ENCODE measurements at places on chromosomes 1 and 21. TPM values are rescaled to one million over a fixed set of nuclear protein-coding genes. Genes with fewer than 3 reads are reported as not detected.

- DNase-seq = no peak
Observed at GRCh38 chr1:115255154-115255553, 82.9 kb downstream of the NGF start.

- no peak for DNase-seq
Observed at GRCh38 chr1:60535713-60536112, 462.1 kb upstream of the C1orf87 start.

GRCh38 chr1:85116856-85117255 is 68.6 kb upstream of the MCOLN3 start:
- no peak for DNase-seq

DNA sequence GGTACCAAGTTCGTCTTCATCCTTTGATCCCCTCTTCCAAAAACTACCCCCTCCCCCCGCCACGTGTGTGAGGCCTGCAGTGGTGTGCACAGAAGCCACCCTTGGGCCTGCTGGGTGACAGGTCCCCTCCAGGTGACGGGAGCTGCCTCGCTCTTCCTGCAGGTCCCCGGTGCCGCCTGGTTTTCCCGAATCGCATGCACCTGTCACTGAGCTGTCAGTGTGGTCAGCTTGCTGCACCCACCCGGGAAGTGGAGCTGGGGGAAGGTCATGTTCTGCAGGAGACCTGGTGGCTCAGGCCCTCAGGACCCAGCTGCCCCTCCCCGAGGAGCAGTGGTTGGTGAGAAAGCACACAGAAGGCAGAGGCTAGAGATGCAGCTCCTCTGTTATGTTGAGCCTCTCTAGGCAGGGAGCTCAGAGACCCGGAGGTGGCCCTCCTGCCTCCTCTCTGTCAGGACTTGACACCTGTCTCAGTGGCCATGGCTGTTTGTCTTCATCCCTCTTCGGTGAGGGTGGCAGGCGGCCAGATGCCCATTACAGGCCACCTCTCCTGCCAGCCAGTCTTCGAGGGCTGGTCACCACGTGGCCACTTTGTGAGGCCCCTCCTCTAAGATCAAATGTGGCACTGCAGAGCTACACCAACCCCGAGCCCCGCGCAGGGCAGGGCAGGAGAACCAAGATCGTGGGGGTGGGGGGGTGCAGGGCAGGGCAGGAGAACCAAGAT is 60.9 kb downstream of the SKI start:
- no peak for DNase-seq

DNA sequence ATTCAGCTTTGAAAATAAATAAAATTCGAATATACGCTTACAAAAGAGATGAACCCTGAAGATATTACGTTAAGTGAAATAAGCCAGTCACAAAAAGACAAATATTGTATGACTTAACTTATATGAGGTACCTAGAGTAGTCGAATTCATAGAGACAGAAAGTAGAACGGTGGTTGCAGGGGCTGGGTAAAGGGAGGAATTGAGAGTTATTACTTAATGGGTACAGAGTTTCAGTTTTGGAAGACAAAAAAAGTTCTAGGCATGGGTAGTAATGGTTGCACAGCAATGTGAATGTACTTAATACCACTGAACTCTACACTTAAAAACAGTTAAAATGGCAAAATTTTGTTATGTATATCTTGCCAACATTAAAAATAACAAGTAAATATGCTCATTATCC is 48.6 kb upstream of the ZNHIT6 start:
- no peak for DNase-seq

DNA sequence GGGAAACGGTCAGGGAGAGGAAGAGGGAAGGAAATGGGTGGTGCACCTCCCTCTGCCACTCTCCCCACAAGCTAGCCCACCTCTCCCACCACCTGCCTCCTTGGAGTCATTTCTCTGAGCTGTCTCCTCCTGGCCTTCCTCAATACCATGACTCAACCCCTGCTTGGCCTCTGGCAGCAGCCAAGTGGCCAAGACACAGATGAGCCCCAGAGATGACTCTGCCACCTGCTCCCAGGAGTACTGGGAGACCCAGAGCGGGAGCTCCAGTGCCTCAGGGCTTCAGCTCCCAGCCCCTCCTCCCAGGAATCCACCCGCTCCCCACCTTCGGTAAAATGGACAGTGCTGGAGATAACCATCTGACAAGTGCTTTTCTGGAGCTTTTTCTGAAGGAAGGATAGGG is 2.6 kb downstream of the S100A16 start:
- no peak for DNase-seq

GRCh38 chr1:78716186-78716585 is 66.6 kb downstream of the IFI44 start:
- DNase-seq = no peak

- no peak for DNase-seq
Observed at GRCh38 chr1:94345148-94345721, 73.0 kb upstream of the ABCD3 start.

DNA sequence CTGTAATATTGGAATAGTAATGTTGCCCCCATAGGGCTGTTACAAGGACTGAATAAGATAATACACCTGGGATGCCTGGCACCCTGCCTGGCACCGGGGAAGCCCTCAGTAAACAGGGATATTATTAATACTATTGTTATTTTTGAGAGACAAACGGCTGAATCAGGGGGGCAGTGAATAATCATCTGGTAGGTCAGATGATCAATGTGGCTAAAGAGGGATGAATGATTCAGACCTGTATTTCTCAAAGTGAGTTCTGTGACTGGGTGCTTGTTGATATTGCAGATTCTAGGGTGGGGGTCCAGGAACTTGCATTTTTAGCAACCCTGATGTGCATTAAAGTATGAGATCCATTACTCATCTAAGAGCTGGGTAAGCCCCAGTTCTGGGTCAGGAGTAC is 46.2 kb upstream of the BCL10 start:
- no peak for DNase-seq

DNA sequence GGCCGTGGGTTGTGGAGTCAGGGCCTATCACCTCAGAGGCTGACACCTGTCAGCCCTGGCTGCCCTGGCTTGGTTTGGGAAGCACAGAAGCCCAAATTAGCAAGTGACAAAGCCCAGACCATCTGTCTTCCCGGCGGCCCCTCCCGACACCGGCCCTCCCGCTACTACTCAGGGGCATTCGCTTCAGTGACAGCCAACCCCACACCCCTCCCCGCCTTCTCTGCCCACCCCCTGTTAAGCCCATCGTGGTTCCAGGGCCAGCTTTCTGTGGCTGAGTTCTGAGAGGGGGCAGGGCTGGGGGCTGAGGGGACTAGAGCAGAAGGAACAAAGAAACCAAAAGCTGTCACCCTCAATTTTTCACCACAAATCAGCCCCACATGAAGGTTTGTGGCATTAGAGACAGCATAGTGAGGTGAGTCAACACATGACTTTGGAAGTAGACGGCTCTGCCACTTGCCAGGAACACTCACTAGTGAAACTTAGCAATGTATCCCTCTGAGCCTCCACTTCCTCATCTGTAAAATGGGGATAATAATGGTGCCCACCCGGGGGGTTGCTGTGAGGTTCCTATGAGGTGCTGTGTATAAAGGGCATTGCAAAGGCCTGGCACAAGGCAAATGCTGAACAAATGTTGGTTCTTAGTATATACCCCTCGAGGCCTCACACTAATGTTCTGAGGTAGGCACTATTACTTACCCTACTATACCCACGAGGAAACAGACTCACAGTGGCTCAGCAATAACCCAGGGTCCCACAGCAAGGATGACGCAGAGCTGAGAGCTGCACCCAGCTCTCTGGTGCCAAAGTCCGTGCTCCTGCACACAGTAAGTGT is 5.2 kb upstream of the TNNI1 start:
- DNase-seq = no peak

GRCh38 chr1:64839732-64840405 is 95.0 kb downstream of the RAVER2 start:
- DNase-seq = no peak

- DNase-seq = no peak
Observed at GRCh38 chr1:84225646-84226045, 75.9 kb upstream of the SAMD13 start.

- DNase-seq = no peak
Observed at GRCh38 chr21:44667612-44668011, 885 bp upstream of the KRTAP12-2 start.

DNA sequence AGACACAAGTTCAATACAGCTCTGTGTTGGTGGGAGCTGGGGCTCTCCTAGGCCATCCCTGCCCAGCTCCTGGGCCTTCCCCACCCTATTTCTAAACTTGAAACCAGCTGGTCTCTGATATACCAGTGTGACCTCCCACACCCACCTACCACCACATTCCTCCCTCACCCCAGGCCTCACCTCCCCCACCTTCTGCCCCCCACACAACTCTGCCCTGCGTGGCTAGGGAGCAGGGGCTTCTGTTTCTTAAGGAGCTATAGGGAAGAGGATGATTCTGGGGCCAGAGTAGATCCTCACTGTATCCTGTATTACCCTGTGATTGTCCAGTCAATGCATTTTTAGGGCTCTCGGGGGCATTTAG is 16.5 kb downstream of the NES start:
- DNase-seq = no peak

DNA sequence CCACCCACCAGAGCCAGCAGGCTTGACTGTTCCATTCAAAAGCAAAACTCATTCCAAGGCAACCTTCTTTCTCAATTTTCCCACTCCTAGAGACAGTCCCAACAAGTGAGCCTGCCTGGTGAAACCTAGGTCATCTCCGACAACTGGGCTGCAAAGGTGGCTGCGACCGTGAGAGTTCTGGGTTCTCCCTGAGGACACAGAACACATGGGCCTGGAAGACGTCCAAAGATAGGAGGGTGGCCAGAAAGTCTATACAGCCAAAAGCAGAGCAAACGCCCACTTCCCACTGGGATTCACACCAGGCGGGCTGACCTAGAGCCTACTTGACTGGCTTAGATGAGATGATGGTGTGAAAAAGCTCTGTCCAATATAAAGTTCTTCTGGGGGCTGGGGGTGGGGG is 90.2 kb upstream of the GRIK3 start:
- no peak for DNase-seq

Gene ORC1
- total RNA-seq = 0.29 TPM

Gene LAMC1
- 95.2 TPM for total RNA-seq

Gene KLHDC7A
- 0.08 TPM for total RNA-seq

Gene KIRREL1
- total RNA-seq = 14.7 TPM

Gene TDRD5
- total RNA-seq = not detected

Gene USH2A
- total RNA-seq = 4.3 TPM

Gene BEST4
- 0.26 TPM for total RNA-seq

Gene SLC25A33
- total RNA-seq = 11.4 TPM

Gene IQCC
- 1.5 TPM for total RNA-seq

Gene HMGCS2
- total RNA-seq = 50.8 TPM

Gene SLC2A5
- 2.9 TPM for total RNA-seq

Gene CCDC17
- 0.42 TPM for total RNA-seq
